ENCODE measurements at places on chromosomes 2 and 18.

DNA sequence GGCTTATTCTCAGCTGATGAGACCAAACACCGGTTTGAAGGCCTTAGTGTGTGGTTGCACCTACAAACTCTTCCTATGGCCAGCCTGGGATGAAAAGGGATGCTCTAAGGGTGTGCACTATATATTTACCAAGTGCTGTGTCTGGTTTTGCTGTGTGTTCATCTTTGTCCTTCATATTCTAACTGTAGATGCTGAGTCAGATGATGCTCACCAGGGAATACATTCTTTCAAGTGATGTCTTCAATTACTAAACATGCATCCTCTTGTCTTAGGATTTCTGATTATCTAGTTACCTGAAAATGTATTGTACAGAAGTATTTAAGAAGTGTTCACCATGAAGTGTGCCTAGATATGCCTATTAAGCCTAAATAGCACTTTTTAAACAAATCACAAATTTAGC lies 1111.6 kb upstream of the ZEB2 start:
- DNase-seq = no peak

GRCh38 chr2:124079045-124079444 lies 54.0 kb downstream of the CNTNAP5 start:
- no peak for DNase-seq

DNA sequence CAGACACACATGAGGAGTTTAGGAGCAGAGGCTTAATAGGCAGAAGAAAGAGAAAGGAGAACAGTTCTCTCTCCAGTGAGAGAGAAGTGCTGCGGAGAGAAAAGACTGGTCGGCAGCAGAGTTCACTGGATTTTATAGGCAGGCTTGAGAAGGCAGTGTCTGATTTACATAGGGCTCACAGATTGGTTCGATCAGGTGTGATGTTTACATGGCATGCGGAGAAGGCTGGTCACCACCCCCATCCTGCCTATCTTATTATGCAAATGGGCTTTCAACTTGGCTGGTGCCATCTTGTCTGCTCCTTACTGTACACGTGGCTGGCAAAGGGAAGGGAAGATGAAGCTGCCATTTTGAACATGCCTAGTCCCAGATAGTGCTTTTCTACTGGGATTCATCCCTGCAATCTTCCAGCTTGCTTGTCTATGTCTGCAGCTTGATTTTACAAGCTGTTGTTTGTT lies 113.4 kb downstream of the AP1S3 start:
- no peak for DNase-seq

- DNase-seq = peak; percentile 35
Measured at GRCh38 chr2:160207271-160207670, 7.2 kb upstream of the ITGB6 start.

DNA sequence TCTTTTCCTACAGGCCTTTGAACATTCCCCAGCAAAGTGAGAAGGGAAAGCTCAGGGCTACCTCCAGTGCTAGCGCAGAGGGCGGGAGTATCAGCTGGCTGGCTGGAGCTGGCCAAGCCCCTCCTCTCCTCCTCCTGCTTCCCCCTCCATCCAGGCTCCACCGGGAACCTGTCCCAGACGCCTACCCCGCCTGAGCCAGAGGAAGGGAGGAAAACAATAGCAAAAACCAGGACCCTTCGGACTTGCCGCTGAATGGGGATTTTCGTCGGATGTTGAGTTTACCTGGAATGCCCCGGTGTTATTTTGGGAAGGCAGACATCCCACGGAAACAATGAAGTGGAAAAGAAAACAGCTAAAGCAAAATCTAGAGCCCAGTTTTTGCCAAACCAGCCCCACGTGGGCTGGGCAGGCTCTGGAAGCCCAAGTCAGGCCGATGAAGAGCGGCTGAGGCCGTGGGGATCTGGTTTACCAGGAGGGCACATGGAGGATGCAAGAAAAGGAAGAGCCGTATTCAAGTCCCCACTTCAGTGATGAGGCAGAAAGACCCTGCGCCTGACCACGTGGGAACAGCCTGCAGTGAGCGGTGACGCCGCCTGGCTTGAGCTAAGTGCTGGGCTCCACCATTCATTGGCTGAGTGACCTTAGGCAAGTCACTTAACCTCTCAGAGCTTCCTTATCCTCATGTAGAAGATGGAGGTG lies 100.4 kb upstream of the LCLAT1 start:
- DNase-seq = no peak

GRCh38 chr2:220224691-220225543 lies 597.5 kb downstream of the SLC4A3 start:
- DNase-seq = no peak

DNA sequence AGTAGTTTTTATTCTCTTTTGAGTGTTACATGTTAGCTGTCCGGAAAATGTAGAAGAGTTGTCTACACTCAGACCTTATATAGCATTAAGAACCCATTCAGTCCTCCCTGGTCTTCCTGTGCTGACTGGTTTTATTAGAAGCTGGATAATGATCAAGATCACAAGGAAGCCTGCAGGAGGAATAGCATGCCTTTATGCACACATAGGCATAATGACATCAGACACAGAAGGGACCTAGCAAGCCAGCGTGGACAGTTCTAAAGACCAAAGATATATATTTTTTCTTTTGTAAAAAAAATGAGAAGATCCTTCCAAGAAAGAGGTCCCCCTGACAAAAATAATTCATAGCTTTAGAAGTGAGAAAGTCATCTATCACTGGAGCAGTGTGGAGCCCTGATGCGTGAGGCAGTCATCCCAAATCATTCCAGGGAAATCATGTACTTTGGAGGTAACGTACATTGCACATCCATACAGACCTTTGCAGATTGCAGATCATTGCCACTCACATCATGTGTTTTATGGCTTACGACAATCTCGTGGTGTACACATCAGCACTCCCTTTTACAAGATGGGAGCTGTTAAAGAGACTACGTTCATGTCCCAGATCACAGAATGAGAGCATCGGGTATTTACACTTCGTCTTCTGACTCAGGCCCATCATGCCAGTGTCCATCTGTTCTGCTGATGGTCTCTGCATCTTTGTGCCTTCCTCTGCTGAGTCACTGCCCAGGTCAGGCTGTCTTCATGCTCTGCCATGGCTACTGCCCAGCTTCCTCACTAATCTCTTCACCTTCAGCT lies 334.0 kb downstream of the SOCS6 start:
- DNase-seq = no peak

DNA sequence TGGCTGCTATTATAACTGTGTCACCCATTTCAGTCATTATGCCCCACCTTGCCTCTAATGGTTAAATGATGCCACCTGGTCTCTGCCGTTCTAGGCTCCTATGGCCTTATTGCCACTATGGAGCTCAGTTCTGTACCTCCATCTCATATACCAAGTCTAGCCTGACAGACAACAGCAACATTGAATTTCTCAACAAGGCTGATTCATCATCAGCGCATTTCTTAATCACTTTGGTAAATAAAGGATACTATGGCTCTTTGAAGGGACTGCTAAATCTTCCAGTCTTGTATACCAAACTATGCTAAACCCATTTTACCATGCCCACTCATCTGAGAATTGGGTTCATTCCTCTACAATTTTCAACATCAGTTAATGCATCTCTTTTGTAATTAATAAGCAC lies 784.5 kb upstream of the CELF4 start:
- no peak for DNase-seq

DNA sequence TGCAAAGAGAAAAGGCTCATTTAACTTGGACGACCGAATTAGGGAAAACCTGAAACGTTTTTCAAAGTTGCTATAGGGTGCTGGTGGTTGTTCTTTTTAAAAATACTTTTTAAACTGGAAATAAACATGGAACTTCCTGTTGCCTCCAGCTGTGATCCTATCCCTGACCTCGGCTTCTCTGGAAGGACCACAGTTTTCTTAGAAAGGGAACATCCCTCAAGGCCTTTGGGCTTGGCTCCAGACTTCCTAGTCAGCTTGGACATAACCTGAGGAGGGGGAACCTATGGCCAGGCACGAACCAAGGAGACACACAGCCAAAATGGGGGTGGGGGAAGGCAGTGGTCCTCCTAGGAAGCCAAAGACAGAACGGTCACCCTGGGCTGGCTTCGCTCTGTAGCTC lies 57.7 kb downstream of the CENPO start:
- no peak for DNase-seq

DNA sequence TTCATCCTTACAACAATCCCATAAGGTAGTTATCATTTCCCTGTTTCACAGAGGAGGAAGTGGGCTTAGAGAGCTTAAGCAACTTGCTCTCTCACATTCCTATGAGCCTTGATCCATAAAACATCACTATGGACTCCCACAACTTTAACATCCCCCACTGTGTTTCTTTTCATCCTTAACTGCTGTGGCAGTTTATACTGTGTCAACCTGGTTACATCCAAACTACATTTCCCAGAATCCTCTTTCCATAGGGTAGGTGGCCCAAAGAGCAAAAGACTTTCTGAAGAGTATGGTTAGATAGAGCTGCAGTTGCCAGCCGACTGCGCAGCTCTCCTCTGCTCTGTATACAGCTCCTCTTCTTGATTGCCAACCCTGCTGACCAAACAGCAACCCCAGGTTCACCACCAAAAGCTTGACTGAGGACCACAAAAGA lies 22.5 kb downstream of the MAP3K2 start:
- no peak for DNase-seq

GRCh38 chr2:71679491-71679890 lies 226.1 kb downstream of the DYSF start:
- no peak for DNase-seq

GRCh38 chr2:61419129-61419528 lies 51.8 kb downstream of the USP34 start:
- no peak for DNase-seq

DNA sequence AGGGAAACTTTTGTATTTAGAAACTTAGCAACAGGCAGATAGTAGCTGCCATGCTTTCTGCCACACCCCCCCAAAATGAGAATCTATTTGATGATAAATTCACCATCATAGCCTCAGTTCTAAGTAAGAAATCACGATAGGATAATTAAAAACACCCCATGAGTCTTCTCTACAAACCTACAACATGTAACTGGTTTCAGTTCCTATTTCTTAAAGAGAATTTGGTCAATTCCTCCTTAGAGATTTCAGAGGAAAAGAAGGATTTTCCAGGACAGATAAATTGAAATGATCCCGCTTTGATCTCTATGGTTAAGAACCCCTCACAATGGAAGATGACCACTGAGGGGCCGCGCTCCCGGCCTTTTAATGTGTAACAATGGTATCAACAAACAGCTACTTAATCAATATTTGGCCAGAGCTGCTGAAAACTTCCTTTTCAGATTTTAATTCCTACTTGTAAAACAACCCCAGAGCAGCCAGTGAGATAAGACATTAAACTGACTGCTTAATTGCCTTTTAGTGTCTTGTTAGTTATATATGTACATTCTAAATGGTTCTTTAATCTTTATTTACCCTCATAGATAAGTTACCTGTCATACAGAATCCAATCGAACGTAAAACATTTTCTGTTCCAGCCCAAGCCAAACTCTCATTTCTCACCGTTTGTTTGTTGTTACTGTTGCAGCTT lies 10.1 kb downstream of the PAX3 start:
- DNase-seq = no peak

DNA sequence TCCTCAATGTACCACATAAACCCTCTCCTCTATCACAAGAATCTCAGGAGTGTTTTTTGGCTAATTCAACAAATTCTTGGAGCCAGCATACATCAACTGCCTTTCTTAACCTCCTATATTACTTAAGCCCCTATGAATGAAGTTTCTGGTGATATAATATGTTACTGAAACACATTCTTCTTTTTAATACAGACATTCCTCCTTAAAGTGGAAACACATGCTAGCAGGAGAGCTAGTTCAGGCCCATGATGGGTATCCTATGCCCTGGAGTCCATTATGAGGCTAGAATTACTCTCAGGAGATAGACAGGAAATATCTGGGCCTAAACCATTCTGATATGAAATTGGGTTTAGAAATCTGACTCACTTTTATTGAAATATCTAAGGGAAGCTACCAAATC lies 26.6 kb upstream of the RMDN2 start:
- no peak for DNase-seq

GRCh38 chr2:45339253-45339652 lies 271.8 kb downstream of the SRBD1 start:
- no peak for DNase-seq

- no peak for DNase-seq
Measured at GRCh38 chr18:10225300-10225699, 229.1 kb upstream of the APCDD1 start.

DNA sequence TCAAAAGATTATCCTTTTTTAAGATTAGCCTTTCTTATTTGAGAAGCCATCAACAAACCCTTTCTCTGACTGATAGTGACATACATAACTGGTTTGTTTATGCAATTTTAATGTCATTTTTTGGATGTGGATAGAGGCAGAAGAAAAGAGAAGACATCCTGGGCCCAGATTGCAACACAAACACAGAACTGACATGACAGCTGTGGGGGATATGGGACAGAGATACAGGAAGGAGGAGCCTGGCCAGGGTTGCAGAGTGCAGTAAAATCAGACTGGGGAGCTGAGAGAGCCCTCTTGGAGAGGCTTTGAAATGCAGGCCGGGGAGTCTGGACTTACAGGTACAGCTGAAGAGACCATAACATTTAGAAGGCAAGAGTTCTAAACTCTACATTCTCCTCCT lies 65.1 kb downstream of the SIGLEC15 start:
- no peak for DNase-seq

DNA sequence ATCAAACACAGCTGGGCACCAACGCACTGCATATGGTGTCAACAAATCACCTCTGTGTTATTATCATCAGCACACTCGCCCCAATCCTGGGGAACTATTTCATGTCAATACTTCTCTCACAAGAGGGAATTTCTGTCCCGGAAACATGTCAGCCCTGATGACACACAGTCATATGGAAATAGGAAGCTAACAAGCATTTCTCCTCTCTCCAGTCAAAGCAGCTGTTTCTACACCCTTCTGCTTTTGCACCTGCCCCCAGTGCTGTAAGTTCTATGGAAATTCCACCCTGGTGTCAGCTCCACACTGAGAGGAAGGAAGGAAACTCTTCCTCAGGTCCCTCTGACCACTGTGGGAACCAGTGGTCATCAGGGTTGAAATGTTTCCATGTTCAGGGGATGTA lies 447.6 kb upstream of the ID2 start:
- DNase-seq = no peak

- DNase-seq = no peak
Measured at GRCh38 chr2:171141320-171141719, 19.4 kb downstream of the TLK1 start.

DNA sequence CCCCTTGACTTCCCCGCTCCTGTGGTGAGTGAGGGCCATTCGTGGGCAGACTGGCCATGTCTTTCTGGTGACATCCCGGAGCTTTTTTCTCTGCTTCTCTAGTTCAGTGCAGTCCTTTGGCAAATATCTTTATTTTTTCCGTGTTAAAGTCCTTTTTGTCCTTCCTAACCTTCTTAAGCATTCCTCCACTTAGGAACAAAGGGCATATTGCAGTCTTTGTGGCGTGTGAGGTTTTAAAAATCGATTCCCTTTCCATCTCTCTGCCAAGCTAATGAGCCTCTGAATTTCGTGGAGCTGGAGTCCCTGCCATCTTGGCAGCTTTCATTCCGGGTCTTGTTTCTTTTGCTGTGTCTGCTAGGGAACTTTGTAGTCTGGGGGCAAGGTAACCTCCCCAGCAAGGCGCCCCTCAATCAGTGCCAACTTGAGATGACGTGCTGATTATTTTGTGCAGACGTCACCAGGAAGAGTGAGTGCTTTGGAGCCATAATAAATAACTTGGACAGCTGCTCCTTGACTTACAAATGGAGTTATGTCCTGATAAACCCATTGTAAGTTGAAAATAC lies 5.1 kb downstream of the CNNM3 start:
- DNase-seq = no peak
